ENCODE measurements at places on chromosomes 3 and 15.

- DNase-seq, result no peak
Measured at GRCh38 chr15:44882499-44882968, 74.0 kb upstream of the TERB2 start.

GRCh38 chr3:106194726-106195125 lies 325.9 kb upstream of the CBLB start:
- DNase-seq, result no peak

GRCh38 chr3:9946112-9947024 lies 5.8 kb downstream of the PRRT3 start:
- peak; percentile 65 for DNase-seq

- no peak for DNase-seq
Measured at GRCh38 chr3:187677604-187678003, 7.4 kb upstream of the SST start.

GRCh38 chr3:109918740-109919139 lies 581.4 kb upstream of the DPPA4 start:
- DNase-seq, result no peak

- DNase-seq, result no peak
Measured at GRCh38 chr3:112407888-112408702, 75.1 kb downstream of the CD200 start.

GRCh38 chr3:121998030-121998580 lies 23.9 kb downstream of the ILDR1 start:
- no peak for DNase-seq
